Transverse colon (tissue), 4 donors: ENCODE measurements at places on chromosomes 6 and 20. TPM values are rescaled to one million over a fixed set of nuclear protein-coding genes. Genes with fewer than 3 reads are reported as not detected.

PTCRA gene
- total RNA-seq: not detected

DNA sequence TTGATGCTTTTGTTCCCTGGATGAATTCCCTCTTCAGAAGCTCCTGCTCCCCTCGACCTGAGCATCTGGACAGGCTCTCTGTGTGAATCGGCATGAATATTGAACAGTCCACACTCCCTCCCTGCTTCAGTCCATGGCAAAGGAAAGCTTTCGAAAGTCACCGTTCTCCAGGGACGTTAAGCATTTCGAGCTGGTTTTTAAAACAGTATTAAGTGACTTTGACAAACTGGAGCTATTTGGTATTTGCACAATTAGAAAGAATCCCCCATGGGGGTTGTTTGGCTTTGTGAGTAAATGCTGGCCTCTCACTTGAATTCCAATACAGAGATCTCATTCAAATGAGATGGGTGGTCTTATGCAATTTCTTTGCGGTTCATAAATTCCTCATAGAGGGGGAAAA lies 85.3 kb upstream of the TIAM2 start:
- DNase-seq: no peak

- no peak for DNase-seq
These were observed 9.2 kb upstream of the LY86 start for GRCh38 chr6:6579281-6579680.

DNA sequence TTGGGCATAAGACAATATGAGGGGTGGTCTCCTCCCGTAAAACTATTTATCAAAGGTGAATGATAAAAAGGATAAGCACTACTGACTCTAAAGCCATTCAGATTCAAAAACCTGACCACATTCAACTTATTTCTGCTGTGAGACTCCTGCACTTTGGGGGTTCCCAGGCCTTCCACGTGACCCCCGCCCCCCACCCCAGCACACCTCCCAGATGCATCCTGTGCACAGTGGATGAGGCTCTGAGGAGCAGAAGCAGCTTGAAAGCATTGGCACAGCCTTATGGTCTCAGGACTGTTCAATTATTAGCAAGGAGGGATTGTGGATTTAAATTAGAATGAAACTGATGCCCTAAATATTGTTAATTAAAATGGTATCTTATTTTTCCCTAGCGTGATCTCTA lies 55.1 kb upstream of the SAMD5 start:
- no peak for DNase-seq

DNA sequence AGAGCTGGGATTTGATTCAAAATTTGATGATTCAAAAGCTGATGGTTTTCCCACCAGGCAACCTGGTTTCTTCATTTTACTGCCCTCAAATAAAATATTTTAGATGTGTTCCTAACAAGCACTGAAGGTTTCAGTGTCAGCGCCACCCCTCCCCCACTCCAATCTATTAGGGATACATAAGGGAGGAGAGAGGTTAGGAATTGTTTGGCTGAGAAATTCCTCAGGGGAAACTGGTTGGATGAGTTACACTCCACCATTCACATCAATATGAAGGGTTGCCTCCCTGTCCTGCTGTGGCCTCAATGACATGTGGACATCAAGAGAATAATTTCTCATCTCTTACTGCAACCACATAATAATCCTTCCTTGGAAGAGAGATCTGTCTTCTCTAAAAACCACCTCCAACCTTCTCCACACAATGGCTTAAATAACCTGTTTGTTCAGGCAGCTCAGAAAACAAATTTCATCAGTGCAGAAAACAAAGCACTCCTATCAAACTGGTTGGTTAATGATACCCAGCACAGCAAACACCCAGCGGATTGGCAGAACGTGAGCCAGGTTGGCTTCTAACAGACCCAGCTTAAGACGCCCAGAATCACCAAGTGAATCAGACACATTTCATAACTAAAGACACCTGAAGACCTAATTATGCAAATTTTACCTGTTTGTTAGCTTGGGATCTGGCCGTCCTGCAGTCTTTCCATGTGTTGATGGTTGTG lies 136.0 kb upstream of the SGK1 start:
- no peak for DNase-seq

GRCh38 chr6:135179372-135179771 lies 1.7 kb upstream of the MYB start:
- no peak for DNase-seq

- DNase-seq: no peak
These were observed 8.2 kb upstream of the KCNB1 start for GRCh38 chr20:49490689-49491088.

ZNF322 gene
- 11.9 TPM for total RNA-seq

GRCh38 chr6:158285656-158286021 lies 26.6 kb upstream of the TULP4 start:
- no peak for DNase-seq

DNA sequence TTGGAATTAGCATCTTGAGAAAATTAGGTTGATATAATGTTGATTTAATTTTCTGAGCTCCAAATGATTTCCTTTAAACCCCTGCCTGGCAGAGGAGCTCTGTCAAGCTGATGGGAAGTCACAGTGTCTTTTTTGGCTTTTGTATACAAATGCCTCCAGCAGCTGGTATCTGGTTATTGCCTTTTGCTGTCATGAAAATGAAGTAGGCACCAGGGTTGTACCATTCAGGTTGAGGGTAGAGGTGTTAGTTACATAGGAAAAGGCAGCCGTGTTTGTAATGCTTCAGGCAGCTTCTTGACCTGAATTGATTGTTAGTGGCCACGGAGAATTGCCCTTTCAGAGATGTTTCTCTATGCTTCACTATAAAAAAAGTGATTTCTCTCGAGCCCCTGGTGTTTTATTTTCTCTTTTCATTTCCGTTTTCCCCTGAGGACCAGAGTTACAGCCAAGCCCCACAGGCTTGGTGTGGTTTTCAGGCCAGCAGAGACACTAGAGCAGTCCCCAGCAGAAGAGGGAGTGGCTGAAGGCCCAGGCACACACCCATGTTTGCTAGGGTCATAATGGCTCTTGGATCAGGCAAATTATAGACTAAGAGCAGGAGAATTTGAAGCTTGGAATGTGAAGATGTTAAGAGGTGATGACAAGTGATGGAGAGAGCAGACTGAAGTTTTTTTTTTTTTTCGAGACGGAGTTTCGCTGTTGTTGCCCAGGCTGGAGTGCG lies 21.6 kb downstream of the CMTR1 start:
- DNase-seq: peak; percentile 51
